ENCODE measurements at places on chromosomes 4 and X.

- peak; percentile 20 for DNase-seq
Measured at GRCh38 chrX:31287861-31288260, 216.0 kb upstream of the FTHL17 start.

DNA sequence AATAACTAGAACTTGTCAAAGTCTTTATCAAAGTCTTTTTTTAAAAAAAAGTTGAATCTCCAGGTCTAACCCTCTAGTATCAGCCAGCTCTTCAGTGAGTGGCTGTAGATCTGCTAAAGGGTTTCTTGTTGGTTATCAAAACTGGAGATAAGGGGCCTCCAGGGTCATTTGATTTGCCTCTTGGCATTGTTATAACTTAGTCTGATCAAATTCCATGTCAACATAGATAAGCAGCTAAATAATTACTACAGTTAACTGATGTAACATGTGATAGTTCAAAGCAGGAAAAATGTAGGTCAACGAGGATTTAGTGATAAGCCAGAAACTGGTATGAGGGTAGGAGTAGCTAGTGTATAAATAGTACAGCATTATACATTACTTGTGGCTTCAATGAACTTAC, 465.1 kb downstream of the PDHA2 start:
- DNase-seq, result no peak

GRCh38 chr4:187569871-187570270, 425.7 kb upstream of the ZFP42 start:
- DNase-seq, result no peak

DNA sequence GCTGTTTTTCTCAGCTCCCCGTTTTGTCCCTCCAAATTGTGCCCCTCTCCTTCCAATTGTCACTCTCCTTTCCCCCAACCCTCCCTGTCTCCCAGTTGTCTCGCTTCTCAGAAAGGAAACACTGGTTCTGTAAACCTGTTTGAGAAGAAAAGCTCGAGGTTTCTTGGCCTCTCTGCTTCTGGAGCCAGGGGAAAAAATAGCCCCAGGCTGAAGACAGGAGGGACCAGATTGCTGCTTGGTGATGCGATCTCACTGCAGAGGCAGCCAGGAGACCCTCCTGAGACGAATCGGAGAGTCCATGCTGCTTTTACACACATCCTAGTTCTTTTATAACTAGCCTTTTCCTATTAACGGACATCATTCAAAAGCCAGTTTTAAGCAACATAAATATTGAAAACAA, 21.2 kb downstream of the TRIML1 start:
- DNase-seq, result no peak

- no peak for DNase-seq
Measured at GRCh38 chrX:40947276-40947675, 138.0 kb upstream of the USP9X start.

- DNase-seq, result peak; percentile 89
Measured at GRCh38 chrX:84320614-84321013, 132.6 kb upstream of the RPS6KA6 start.

DNA sequence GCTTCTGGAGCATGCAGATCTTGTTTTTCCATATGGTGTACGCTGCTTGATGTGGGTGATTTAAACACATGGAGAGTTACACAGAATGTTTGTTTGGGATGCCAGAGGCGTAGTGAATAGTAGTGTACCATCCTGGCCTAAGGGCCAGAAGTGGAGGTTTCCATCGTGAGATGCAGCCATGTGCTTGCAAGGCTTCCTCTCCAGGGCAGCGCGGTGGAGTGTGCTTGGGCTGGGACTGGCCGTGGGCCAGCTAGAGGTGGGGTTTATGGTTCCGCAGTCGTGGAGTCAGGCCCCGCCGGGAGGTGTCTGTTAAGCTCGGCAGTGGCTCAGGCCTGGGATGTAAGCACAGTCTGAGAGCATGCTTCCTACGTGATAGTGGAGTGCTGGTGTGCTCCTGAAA, 14.0 kb downstream of the STOX2 start:
- no peak for DNase-seq

DNA sequence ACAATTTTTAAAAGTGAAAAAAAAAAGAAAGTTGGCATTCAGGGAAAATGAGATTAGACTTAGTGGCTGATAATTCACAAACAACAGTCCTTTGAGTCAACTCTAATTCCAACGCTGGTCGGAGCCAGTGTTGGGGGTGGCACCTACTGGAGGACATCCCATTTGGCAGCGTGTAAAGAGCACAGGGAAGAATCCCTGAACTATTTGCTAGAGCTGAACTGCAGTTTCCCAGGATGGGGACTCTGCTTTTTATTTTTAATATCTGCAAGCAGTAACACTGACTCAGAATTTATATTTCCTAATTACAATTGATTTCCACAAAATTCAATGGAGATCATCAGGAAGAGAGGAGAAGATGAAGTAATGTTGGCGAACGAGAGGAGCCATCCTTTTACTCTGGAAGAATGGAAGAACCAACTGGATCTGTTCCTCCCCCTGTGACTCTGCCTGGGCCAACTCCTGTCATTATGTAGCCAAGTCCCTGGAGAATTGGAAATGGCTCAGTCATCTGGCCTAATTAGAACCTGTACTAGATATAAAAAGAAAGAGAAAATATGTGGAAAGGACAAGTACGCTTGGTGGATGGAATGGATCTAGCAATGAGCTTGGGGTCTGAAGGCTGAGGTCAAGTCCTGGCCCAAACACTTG, 76.7 kb downstream of the IRF2 start:
- DNase-seq, result peak; percentile 52

GRCh38 chr4:32826169-32826568, 2106.0 kb downstream of the PCDH7 start:
- no peak for DNase-seq

GRCh38 chrX:2892816-2893215, 36.3 kb downstream of the ARSD start:
- no peak for DNase-seq

DNA sequence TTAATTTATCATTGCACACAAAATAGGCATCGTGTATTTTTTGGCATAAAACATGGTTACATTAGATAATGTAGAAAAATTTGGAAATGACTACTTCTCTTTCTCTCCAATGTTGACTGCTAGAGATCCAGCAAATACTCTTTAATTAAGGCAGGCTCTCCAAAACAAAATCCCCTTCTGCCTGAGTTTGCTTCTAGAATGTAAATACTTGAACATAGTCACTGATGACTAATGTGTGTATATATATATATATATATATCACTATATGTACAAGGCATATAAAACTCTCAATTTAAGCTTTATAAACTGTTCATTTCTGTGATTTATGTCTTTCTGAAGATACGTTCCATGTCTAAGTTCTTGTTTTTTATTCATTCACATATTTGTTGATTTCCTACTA, 67.2 kb upstream of the CAMK2D start:
- no peak for DNase-seq

- no peak for DNase-seq
Measured at GRCh38 chr4:142615324-142615665, 230.8 kb downstream of the INPP4B start.

DNA sequence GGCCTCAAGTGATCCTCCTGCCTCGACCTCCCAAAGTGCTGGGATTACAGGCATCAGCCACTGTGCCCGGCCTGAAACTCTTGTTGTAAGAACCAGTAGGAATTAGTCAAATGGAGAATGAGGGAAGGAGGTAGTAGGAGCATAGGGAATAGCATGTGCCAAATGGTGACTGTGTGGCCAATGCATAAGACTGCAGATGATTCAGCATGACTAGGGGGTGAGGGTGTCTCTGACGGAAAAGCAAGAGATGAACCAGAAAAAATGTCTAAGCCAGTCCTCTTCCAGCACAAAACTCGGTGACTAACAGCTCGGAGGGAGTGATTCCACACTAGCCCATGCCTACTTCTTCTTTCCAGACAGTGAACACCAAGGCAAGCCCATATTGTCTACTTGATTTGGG, 58.2 kb upstream of the DUSP21 start:
- no peak for DNase-seq

DNA sequence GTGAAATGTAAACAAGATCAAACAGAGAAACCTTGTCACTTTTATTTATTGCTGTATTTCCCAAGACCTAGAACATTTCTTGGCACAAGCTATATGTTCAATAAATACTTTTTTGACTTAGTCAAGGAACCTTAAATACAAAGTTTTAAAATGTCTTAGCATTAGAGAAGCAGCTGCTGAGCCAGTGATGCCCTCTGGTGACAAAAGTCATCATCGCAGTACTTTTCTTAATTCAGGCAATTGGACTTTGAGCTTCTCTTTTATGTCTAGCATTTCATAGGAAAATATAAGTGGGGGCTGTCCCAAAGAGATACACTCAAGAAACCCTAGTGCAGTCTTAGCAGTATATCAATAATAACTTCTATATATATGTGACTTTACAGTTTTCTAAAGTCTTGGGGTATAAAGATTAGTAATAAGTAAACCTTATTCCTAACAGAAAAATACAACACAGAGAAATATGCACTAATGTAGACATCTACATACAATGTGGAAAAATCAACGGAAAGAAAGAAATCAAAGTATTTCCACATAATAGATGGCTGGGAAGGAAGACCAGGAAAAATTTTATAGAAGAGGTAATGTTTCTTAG, 118.4 kb downstream of the DTHD1 start:
- peak; percentile 7 for DNase-seq

GRCh38 chr4:77286906-77287305, 129.9 kb downstream of the CCNG2 start:
- DNase-seq, result no peak

GRCh38 chr4:99947190-99947578, 766 bp upstream of the DNAJB14 start:
- no peak for DNase-seq

DNA sequence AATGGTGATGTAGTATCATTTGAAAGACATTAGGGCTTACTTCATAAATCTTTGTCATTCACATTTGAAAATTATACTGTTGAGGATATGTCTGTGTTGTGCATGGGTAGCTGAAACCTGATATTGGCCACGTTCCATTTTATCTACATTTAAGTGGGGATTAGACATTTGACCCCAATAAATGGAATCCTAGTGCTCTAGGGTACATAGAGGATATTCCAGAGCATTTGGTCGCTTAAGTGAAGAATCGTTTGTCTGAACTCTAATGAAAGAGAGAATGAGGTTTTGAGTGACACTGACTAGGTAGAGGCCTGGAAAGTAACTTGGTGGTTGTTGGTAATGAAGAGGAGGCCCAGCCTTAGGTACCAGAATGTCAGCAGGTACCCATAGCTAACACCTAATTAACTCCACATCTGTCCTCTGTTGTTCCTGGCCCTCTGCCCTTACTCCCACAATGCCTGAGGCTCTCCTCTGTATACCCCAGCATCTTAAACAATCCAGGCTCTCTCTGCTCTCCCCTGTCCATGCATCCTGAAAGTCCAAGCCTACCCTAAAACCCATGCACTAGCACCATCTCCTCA, 299.5 kb upstream of the KLF3 start:
- no peak for DNase-seq

- no peak for DNase-seq
Measured at GRCh38 chrX:100363896-100364295, 46.2 kb downstream of the PCDH19 start.

- no peak for DNase-seq
Measured at GRCh38 chr4:84639145-84639544, 56.2 kb downstream of the CDS1 start.

DNA sequence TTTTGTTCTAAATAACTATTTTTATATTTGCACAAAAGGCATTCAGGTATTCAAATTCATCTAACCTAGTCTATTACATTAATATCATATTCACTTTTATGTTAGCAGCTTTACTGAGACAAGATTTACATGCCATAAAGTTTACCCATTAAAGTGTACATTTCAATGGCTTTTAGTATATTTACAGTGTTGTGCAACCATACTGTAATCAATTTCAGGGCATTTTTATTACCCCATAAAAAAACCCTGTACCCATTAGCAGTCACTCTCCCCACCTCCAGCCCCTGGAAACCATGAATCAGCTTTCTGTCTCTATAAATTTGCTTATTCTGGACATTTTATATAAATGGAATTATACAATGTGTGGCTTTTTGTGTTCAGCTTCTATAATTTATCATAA, 95.9 kb upstream of the IL1RAPL1 start:
- DNase-seq, result no peak

- DNase-seq, result no peak
Measured at GRCh38 chr4:44725166-44725565, 1.2 kb downstream of the GNPDA2 start.

GRCh38 chrX:130402208-130402684, 459 bp downstream of the RBMX2 start:
- no peak for DNase-seq

DNA sequence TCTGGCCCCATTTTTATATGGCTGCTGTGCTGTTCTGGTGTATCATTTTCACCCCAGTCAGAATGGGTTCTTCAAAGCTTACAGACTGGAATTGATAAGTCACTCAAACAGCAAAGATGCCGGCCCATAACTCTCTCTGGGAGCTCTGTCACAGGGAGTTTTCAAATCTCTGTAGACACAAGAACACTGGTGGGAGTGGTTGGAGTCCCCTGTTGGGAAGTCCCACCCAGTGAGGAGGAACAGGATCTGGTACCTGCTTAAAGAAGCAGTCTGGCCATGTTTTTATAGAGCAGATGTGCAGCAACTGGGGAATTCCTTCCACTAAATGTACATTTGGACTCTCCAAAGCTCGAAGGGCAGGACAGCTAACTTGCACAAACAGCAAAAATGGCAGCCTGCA, 69.3 kb upstream of the UGT2B7 start:
- no peak for DNase-seq

DNA sequence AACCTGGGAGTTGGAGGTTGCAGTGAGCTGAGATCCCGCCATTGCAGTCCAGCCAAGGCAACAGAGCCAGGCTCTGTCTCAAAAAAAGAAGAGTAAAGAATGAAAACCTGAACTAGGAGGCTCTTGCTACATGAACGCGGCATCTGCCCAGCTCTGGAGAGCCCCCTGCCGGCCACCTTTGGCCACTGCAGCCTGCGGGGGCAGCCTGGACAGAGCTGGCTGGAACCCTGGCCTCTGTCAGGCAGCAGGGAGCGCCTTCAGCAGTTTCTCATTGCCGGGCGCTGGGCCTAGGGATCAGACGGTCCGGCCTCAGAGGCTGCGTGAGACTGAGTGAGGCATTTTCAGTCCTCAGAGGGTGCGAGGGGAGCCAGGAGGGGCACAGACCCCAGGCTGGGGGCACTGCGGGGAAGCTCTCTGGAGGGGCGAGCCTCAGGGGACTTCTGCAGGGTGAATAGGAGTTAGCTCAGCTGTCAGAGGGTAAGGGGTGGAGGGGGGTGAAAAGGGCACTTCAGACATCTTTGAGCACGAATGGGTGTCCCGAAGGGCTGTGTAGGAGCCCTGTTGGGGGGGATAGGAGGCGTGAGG, 17.5 kb downstream of the DOK7 start:
- peak; percentile 81 for DNase-seq

DNA sequence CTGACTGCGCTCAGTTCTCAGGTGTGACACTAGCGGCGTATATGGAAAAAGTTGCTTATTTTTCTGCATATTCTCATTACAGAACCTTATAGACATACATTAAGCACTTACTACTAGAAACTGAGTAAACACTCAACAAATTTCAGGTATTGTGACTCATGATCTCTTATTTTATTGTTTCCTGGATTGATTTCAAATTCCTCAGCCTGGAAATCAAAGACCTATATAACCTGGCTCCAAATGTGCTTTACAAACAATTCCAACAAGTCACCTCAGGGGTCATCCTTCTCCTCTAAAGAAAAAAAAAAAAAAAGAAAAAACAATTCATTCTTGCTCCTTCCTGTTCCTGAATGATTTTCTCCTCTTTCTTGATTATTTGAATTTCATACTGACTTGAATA, 152.3 kb downstream of the ADAM29 start:
- DNase-seq, result no peak

- DNase-seq, result peak; percentile 75
Measured at GRCh38 chr4:89752932-89753598, 83.9 kb downstream of the SNCA start.

All from cerebellar cortex (tissue), 1 donor.